ENCODE measurements at places on chromosomes 6 and 20.

DNA sequence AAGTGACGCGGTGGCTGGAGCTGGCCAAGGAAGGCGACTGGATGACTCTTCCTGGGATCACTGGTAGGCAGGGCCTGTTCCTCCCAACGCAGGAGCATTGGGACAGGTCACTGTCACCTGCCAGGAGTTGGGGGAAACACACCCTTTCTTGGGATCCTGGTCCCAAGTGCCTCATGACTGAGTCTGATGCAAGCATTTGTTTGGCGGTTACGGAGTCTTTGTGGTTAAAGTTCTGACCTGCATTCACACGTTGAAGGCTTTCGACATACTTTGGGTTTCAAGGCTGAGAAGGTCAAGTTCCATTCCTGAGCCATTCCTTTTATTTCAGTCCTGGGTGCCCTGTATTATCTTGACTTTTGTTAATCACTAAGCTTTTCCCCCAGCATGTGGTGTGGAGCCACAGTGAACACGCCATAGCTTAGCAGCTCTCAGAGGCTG is 6.0 kb downstream of the PNLDC1 start:
- DNase-seq: no peak

DNA sequence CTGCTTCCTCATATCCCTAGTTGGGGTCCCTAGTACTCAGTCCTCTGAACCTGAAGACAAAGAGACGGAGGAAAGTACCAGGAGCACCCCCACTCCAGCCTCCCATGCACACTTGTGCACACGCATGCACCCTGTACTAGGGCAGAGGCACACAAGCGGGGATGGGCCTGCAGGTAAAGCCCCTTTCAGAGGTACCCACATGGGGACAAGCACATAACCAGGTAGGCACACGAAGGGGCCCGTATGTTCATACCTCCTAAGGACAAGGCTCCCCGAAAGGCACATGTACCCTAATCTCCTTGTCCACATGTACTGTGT is 1.1 kb downstream of the TMEM151B start:
- no peak for DNase-seq

DNA sequence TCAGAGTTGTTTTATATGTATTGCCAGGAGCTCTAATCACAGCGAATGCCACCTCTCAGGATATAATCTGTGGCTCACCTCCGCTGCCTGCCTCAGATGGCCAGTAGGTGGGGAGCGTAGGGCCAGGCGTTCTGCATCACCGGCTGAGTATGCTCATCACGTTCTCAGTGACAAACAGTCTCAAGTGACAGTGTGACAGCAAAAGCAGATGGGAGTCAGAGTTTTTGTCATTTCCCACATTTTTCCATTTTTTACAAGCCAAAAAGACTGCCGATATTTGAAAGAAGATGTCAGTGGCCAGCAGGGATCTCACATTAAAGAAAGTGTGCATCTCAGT is 208.7 kb downstream of the ALDH8A1 start:
- DNase-seq: no peak

- no peak for DNase-seq
Observed at GRCh38 chr20:50335866-50336265, 145.2 kb downstream of the CEBPB start.

- no peak for DNase-seq
Observed at GRCh38 chr20:6765469-6766058, 1.9 kb upstream of the BMP2 start.

- DNase-seq: no peak
Observed at GRCh38 chr20:56665806-56666205, 36.7 kb downstream of the TFAP2C start.

DNA sequence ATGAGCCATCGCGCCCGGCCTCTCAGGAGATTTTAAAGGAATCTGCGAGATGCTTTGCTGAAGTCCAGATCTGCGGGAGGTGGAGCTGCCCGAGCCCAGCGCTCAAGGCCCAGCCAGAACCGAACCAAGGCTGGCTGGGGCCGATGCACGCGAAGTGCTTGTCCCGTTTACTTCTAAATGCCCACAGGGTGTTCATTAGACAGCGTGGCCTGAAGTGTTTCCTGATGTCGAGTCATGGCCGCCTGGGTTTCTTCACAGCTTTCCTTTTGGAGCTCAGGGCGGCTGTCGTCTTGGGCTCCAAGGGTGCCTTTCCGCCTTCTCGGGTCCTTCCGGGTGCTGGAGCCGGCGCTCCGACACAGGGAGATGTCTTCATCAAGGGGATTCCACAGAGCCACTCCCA is 25.1 kb upstream of the CCR6 start:
- no peak for DNase-seq

DNA sequence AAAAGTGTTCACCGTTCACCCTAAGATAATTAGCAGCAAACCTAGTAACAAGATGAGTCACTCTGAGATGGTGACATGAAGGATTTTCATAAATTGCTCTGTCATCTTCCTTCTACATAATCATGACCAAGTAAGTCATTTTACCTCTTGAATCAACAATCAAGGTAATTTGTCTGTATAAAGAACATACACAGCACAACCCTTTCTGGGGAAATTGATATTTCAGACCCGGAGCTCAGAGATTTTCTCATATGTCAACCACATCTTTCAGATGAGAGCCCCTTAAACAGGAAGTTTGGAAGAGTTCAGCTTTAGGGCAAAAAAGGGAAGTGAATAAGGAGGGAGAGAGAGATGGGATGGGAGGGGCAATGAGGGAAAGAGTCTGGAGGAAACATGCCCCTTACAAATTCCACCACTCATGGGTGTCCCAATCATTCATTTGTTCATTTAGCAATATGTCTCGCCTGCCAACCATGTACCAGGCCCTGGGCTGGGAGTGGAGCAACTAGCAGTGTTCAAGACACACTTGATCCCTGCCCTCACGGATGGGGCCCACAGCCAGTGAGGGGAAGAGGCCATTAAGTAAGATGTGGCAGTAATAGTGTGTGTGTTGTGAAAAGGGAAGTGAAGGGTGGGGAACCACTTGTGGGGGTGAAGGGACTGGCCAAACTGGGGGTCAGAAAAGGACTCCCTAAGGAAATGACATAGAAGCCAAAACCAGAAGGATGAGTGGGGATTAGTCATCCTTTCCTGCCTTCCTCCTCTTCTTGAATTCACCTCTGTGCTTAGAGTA is 190.9 kb downstream of the MAFB start:
- no peak for DNase-seq

DNA sequence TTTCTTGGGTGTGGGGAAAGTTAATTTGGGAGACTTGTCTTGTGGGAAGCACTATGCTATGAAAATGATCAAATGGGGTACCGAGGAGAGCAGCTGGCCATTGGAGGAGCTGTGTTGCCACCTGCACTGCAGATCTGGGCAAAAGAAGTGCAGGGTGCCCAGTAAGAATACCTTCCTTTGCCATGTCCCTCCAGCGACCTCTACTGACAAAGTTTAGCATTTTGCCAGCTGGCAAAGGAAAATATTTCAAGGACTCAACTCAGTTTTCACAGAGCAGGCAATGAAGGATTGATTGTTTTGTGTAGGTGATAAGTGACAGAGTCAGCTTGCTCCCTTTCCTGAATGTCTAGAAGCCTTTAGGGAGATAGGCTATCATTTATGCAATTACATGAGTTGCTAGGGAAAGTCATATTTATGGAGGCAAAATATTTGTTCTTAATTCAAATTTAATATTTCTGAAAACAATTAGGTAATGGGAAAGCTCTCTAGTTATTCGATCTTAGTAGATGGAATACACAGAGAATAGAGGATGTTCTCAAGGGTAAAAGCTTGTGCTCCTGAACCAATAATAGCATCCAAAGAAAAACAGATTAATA is 118.4 kb downstream of the FARS2 start:
- DNase-seq: no peak

GRCh38 chr6:34005901-34006531 is 139.9 kb downstream of the GRM4 start:
- no peak for DNase-seq

GRCh38 chr6:75528423-75528822 is 34.8 kb upstream of the FILIP1 start:
- DNase-seq: no peak

GRCh38 chr6:15874326-15874725 is 211.5 kb upstream of the DTNBP1 start:
- no peak for DNase-seq

GRCh38 chr20:46303176-46303956 is 4.9 kb downstream of the CDH22 start:
- DNase-seq: no peak

DNA sequence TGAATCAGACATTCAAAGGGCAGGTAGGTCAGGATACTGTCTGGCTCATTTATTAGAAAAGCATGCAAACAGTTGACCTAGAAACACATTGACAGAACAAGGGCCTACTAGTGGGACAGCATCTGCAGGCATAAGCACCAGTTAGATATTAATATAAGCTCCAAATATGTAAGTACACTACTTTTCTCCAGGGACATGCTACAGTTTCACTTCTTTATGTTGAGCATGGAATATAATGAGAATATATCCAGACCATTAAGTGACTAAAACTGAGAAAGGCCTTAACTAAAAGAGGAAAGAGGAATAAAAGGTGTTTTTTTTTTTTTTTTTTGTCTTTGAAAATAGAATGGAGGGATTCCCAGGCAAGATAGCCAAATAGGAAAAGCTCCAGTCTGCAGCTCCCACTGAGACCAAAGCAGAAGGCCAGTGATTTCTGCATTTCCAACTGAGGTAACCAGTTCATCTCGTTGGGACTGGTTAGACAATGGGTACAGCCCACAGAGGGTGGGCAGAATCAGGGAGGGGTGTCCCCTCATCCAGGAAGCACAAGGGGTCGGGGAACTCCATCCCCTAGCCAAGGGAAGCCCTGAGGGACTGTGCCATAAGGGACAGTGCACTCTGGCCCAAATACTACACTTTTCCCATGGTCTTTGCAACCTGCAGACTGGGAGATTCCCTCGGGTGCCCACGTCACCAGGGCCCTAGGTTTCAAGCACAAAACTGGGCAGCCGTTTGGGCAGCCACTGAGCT is 251.6 kb downstream of the PHF3 start:
- no peak for DNase-seq

GRCh38 chr6:147103007-147103406 is 101.2 kb upstream of the STXBP5 start:
- DNase-seq: no peak

DNA sequence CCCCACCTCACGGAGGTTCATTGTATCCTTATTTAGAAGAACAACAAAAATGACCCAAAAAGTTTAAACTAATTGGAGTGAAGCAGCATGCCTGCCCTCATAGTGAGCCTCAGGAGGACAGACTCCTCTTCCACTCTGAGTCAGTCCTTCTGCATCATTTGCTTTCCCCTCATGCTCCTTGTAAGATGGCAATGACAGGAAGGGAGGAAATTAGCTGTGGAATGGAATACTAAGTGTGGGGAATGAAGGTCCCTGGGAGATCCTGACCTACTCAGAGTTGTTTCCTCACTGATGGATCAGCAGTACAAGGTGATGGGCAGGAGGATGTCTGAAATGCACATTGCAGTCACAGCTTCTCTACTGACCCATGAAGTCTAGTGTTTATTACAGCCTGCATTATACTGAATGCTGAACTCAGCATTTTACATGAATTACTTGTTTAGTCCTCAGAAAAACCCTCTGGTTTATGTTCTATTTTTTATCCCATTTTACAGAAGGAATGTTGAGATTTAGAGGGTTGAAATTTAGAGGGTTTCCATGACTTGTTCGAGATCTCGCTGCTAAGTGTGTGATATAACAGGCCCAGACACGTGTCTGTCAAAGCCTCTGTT is 212.0 kb upstream of the PCSK2 start:
- DNase-seq: no peak

- DNase-seq: no peak
Observed at GRCh38 chr20:49906101-49906604, 9.2 kb downstream of the SPATA2 start.

All from activated CD4-positive, CD25-positive, alpha-beta regulatory T cell (primary cell).